ENCODE measurements at places on chromosomes 4 and X.

DNA sequence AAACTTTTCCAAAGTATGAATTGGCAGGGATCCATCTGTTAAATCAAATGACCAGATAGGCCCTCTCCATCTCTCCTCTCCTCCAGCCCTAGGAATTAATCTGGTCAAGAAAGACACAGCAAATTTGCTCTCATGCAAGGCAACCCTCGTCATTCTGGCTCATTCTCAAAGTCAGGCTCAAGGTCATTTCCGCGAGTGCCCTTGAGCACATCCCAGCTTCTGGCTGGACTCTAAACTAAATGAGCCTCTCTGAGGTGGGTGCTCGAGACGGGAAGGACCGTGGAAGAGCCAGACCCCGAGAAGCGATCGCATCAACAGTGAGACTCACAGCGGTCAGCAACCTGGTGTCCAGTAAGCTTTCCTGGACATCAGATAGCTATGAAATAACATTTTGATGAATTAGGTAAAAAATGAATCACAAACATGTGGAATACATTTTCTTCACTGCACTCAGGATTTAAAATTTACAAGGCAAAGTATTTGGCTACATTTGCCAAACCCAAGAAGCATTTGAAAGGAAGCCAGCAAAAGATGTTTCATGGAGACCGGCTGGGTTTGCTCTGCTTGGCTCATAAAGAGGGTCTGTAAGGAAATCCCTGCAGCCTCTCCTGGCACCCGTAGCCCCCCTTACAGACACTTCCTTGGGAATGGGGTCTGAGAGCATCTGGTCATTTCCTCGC lies 121.0 kb downstream of the ENPP6 start:
- DNase-seq = no peak

DNA sequence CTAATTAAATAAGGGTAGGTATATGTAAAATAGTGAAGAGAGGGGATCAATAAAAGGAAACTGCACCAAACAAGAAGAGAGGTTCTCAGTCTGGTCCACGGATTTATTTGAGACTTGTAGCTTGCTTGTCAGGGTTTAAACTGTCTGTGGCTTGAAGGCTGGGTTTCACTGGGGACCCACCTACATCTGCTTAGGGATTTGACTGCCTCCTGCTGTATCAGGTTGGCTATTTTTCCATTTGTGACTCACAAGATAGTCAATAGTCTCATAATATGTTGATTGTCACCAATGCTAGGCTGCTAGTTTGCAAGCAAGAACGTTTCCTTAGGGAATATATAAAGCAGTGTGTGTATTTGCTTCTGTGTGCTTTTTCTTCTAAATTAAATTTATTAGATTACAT lies 1950.7 kb upstream of the IGFBP7 start:
- no peak for DNase-seq

DNA sequence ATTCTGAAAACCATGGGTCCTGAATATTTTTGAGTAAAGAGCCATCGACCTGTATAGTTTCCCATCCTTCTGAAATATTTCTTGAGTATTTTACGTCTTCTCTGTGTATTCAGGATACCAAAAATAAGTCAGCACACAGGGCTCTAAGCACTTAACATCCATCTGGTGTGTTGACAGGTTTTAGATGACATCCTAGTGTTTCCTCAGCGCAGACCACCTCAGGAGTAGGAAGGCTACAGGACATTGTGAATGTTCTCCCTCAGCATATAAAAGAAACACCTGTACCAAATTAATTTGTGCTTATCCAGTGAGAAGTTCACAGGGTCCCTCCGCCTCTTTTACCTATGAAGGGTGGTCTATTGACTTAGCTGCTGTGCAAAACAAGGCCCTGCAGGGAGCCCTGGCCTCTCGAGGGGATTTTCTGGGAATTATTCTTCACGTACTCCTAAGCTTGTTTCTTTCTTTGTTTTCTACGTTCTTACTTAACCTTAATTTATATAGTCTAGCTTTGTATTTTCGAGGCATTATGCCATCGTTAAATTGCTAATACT lies 241.8 kb downstream of the FBXO8 start:
- no peak for DNase-seq

GRCh38 chr4:82561786-82562563 lies at the start of gene TMEM150C:
TSS of gene TMEM150C (minus strand) at chr4:82561988. CDS start at chr4:82504657, 57,331 bp downstream.
- no peak for DNase-seq

GRCh38 chr4:113288257-113288656 lies 238.8 kb downstream of the ANK2 start:
- no peak for DNase-seq

DNA sequence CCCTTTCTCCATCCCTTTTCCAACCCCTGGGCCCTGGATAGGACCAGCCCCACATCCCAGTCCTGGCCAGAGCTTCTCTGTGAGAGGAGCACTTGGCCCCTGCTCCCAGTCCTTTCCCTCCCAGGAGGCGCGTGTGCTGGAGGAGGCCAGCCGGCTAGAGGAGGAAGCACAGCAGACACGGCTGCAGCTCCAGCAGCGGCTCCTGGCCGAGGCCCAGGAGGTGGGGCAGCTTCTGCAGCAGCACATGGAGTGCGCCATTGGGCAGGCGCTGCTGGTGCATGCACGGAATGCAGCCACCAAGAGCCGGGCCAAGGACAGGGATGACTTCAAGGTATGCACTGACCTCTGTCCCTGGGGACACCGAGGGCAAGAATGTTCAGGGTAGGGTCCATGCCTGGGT lies 87.5 kb downstream of the EVC start:
- no peak for DNase-seq

Measured in cortex of kidney (tissue), 1 donor.